ENCODE measurements at places on chromosomes 2 and 18. TPM values are rescaled to one million over a fixed set of nuclear protein-coding genes. Genes with fewer than 3 reads are reported as not detected.

Gene ITPRIPL1
- total RNA-seq = 28.0 TPM

DNA sequence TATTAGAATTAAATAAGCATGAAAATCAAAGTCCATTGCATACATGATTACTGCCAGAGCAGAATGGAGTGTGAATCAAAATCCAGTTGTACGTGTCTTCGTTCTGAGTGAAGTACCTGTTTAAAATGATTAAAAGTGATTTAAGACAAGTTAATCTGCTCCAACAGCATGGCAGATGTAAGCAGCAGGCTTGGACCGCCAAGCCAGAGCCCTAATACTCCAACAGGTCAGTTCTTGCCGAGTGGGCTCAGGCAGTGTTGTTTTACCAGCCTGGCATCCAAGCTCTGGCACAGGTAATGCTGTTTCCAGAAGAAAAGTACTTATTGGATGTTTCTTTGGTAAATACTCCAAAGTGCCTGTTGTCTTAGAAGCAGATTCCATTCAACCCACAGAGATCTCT, 171.4 kb upstream of the EPAS1 start:
- no peaks in the 10 kb centered on the region for H3K27me3 ChIP-seq
- no peaks in the 10 kb centered on the region for H3K4me1 ChIP-seq
- H3K27ac ChIP-seq = no peak overlapping the region
- no peak for DNase-seq

DNA sequence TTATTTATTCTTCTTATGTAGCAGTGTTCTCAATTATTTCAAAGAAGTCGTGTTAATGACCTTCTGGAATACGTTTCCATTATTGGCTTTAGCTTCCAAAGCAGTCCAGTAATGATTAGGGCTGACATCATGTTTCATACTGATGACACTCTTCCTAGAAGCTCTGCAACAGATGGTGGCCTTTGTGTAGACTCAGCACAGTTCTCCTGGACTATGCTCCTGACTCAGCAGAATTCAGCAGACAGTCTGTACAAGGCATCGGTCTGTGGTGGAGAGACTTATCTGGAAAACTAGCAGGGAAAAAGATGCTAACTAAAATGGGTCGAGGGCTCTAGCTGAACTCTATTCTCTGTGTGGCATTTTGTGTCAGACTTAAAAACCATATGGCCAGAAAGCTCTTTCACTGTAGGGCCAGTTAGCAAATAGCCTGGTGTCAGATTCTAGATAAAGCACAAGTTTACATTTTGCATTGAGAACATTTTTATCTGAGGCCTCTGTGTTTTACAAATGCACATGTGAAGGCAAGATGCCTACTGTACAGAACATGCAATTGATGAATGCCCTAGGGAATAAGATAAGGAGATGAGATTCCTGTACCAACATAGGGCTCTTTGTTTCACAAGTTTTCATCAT, 35.1 kb downstream of the GULP1 start:
- DNase-seq = no peak
- H3K4me1 ChIP-seq = no peaks in the 10 kb centered on the region
- H3K36me3 ChIP-seq = no peaks in the 10 kb centered on the region
- H3K27ac ChIP-seq = no peak overlapping the region
- H3K4me3 ChIP-seq = no peak overlapping the region

- no peaks in the 10 kb centered on the region for H3K4me1 ChIP-seq
- no peak overlapping the region for H3K27ac ChIP-seq
- H3K4me3 ChIP-seq = no peak overlapping the region
- peaks cover 3% of the 10 kb centered on the region for H3K27me3 ChIP-seq
- DNase-seq = no peak
- H3K36me3 ChIP-seq = no peaks in the 10 kb centered on the region
These were observed 273.1 kb downstream of the PHLPP1 start for GRCh38 chr18:62988471-62988870.

DNA sequence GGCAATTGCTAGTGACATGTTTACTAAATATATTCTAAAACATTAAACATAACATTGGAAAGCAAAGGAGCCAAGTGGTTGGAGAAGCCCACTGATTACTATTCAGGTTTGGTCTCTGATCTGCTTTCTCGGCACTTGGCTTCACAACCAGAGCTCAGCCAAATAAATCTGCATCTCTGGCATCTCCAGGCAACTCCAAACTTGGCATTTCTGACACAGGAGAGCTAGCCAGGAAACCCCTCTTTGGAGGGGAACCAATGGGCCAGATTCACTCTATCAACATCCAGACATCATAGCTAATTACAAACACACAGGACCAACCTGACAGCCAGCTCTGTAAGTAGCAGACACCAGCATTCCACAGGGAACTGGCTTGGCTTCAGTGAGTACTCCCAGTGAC, 150.3 kb upstream of the ETAA1 start:
- no peak overlapping the region for H3K4me3 ChIP-seq
- H3K27ac ChIP-seq = no peak overlapping the region
- DNase-seq = no peak
- no peaks in the 10 kb centered on the region for H3K4me1 ChIP-seq

Gene TMEM178A
- total RNA-seq = 1.9 TPM

- H3K36me3 ChIP-seq = peaks cover 16% of the 10 kb centered on the region
- H3K4me3 ChIP-seq = no peak overlapping the region
- DNase-seq = no peak
- peaks cover 6% of the 10 kb centered on the region for H3K4me1 ChIP-seq
- H3K27ac ChIP-seq = no peak overlapping the region
- no peaks in the 10 kb centered on the region for H3K27me3 ChIP-seq
These were observed 44.5 kb downstream of the PTCD3 start for GRCh38 chr2:86150502-86150901.

DNA sequence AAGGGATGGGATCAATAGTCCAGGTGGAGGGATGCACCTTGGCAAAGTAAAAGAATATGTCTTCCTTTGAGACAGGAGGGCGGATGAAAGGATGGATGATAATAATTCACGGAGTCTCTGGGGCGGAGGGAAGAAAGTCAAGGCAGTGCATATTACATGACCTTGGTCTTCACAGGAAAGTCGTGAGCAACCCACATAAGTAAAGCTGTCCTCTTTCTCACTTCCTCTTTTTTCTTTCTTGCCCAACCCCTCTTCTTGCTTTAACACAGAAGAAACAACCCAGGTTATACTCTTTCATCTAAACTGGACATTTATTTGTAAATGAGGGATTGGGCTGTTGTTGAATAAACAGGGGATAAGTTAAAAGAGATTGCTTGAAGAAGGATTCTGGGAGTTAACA, 168.7 kb upstream of the SKOR2 start:
- DNase-seq = no peak
- no peaks in the 10 kb centered on the region for H3K36me3 ChIP-seq
- no peak overlapping the region for H3K27ac ChIP-seq
- peaks cover 40% of the 10 kb centered on the region for H3K27me3 ChIP-seq
- no peak overlapping the region for H3K4me3 ChIP-seq
- H3K4me1 ChIP-seq = no peaks in the 10 kb centered on the region

Gene RAB1A
- total RNA-seq = 85.3 TPM

Gene D2HGDH
- 25.8 TPM for total RNA-seq

DNA sequence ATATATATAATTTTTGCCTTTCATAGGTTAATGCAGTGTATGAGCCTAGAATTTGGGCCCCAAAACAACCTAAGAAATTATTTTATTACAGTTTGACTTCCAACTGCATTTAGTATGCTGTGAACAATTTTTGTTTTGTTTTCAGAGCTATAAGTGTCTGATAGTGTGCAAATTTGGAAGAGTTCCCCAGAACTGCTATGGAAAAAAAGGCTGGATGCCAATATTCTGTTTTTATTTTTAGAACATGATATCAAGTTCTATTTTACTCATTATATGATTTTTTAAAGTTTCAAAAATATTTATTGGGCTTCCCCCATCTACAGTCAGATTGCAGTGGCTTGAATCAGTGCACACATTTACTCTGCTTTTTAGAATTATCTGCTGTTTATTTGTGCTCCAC, 42.6 kb downstream of the MRPS9 start:
- no peak overlapping the region for H3K4me3 ChIP-seq
- no peaks in the 10 kb centered on the region for H3K27me3 ChIP-seq
- no peak for DNase-seq
- no peaks in the 10 kb centered on the region for H3K4me1 ChIP-seq
- peaks cover 3% of the 10 kb centered on the region for H3K36me3 ChIP-seq

GRCh38 chr2:140344838-140345237, 1564.6 kb upstream of the NXPH2 start:
- H3K27me3 ChIP-seq = no peaks in the 10 kb centered on the region
- no peaks in the 10 kb centered on the region for H3K36me3 ChIP-seq
- no peak overlapping the region for H3K27ac ChIP-seq
- H3K4me3 ChIP-seq = no peak overlapping the region
- no peaks in the 10 kb centered on the region for H3K4me1 ChIP-seq

Gene FNDC4
- 0.19 TPM for total RNA-seq

GRCh38 chr2:227035711-227036367, 128.2 kb downstream of the COL4A4 start:
- H3K4me3 ChIP-seq = no peak overlapping the region
- H3K36me3 ChIP-seq = no peaks in the 10 kb centered on the region
- no peaks in the 10 kb centered on the region for H3K4me1 ChIP-seq
- H3K27me3 ChIP-seq = peaks cover 49% of the 10 kb centered on the region

- DNase-seq = no peak
- no peaks in the 10 kb centered on the region for H3K36me3 ChIP-seq
- H3K27me3 ChIP-seq = no peaks in the 10 kb centered on the region
These were observed 56.4 kb downstream of the KCNH7 start for GRCh38 chr2:162782138-162782537.

All from activated T-cell treated with anti-CD3 and anti-CD28 coated beads, Interleukin-2, amount 50 U/mL, for 72 hours (primary cell).